ENCODE measurements at places on chromosomes 7 and 10. TPM values are rescaled to one million over a fixed set of nuclear protein-coding genes. Genes with fewer than 3 reads are reported as not detected.

The EXOC4 gene
- 341 TPM for total RNA-seq

The MALRD1 gene
- total RNA-seq = 3.6 TPM

The ELFN1 gene
- total RNA-seq = 9.5 TPM

The SLC26A4 gene
- 15.3 TPM for total RNA-seq

The ZNF425 gene
- 5.1 TPM for total RNA-seq

The FAM221A gene
- 16.4 TPM for total RNA-seq

The PAPSS2 gene
- 3.1 TPM for total RNA-seq

The CFAP70 gene
- 0.62 TPM for total RNA-seq

The SLIT1 gene
- total RNA-seq = 42.7 TPM

The RADIL gene
- 2.3 TPM for total RNA-seq

The VWDE gene
- total RNA-seq = 1.4 TPM

The EXOSC1 gene
- 38.7 TPM for total RNA-seq

The EPHB4 gene
- 8.4 TPM for total RNA-seq

The FKBP6 gene
- not detected for total RNA-seq

The SKAP2 gene
- 1.2 TPM for total RNA-seq

The TMEM225B gene
- total RNA-seq = not detected

The VIPR2 gene
- total RNA-seq = 0.47 TPM

The CYP3A4 gene
- total RNA-seq = not detected

The SPDYE2 gene
- total RNA-seq = not detected

The ZYX gene
- 9.4 TPM for total RNA-seq

The HOXA5 gene
- total RNA-seq = not detected

The OR2A5 gene
- not detected for total RNA-seq

The SPDYE18 gene
- 1.4 TPM for total RNA-seq

The ELOVL3 gene
- total RNA-seq = 0.16 TPM

The HMX3 gene
- not detected for total RNA-seq

The AGR2 gene
- 1.7 TPM for total RNA-seq

The PDE1C gene
- total RNA-seq = 17.8 TPM

The UMAD1 gene
- 10.9 TPM for total RNA-seq

The C10orf90 gene
- total RNA-seq = 0.16 TPM

The HTRA1 gene
- total RNA-seq = 58.5 TPM

The SEMA3C gene
- total RNA-seq = 289 TPM

The CRYGN gene
- not detected for total RNA-seq

The CUBN gene
- total RNA-seq = 2.3 TPM

Measured in occipital lobe (tissue), 3 donors.